ENCODE measurements at places on chromosomes 16 and 17. TPM values are rescaled to one million over a fixed set of nuclear protein-coding genes. Genes with fewer than 3 reads are reported as not detected.
A peak's percentile ranks its signal among the peaks of the same experiment; 100 is the strongest.

DNA sequence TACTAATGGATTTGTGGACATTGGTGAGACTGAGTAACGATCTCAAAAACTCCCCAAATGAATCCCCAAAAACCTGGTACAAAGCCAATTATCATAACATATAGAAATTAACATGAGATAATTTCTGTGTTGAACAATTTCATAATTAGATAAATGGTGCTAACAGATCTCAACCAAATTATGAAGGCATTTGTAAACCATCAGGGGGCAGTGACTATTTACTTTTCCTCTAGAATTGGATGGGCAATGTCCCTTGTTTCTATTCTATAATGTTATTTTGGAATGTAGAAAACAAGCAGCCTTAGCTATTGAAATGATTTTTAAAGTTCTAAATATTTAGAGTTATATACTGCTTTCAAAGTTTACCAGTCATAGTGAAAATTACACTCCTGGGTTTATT lies 57.8 kb downstream of the MYH10 start:
- DNase-seq: no peak
- H3K27ac ChIP-seq: no peak overlapping the region
- H3K4me3 ChIP-seq: no peak overlapping the region

GRCh38 chr17:45298546-45299285 lies 18.1 kb downstream of the MAP3K14 start:
- H3K36me3 ChIP-seq: peaks cover 32% of the 10 kb centered on the region
- no peak overlapping the region for H3K4me3 ChIP-seq
- DNase-seq: no peak
- H3K27me3 ChIP-seq: no peaks in the 10 kb centered on the region

- H3K27ac ChIP-seq: peak overlapping the region; percentile 56
- no peaks in the 10 kb centered on the region for H3K27me3 ChIP-seq
- H3K4me3 ChIP-seq: no peak overlapping the region
- DNase-seq: peak; percentile 74
- no peaks in the 10 kb centered on the region for H3K36me3 ChIP-seq
Observed at GRCh38 chr17:82200743-82201497, 11.7 kb downstream of the CCDC57 start.

DNA sequence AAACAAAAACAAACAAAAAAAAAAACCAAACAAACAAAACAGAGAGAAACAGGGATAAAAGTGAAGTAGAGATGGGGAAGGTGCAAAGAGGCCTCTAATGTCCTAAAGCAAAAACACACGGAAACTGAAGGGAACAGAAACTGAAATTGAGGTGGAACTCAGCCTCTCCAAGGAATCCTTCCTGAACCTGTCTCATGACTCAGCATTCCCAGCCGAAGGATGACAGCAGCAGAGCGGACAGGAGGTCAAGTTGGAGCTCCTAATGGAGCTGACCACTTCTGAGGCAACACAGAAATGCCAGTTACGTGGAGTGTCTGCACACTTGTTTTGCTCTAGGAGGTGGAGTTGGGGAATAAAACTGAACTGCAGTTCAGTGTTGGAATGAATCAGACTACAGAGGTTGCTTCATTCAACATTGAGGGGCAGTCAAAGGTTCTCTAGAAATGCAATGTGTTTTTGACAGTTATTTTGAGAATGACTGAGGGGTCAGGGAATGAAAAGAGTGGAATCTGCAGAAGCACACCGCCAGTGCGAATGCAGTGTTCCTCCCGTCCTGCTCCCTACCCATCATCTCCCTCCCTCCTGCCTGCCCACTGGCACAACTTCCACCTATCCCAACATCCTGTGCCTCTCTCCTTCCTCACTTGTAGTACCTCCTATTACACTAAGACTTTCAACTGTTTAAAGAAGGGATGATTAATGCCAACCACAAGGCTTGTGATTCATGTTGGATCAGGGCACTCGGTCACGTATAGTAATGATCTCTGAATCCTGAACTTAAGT lies 6.3 kb downstream of the UBE2O start:
- H3K27me3 ChIP-seq: no peaks in the 10 kb centered on the region
- H3K36me3 ChIP-seq: peaks cover 6% of the 10 kb centered on the region
- no peak for DNase-seq
- no peak overlapping the region for H3K27ac ChIP-seq
- peaks cover 8% of the 10 kb centered on the region for H3K4me1 ChIP-seq

DNA sequence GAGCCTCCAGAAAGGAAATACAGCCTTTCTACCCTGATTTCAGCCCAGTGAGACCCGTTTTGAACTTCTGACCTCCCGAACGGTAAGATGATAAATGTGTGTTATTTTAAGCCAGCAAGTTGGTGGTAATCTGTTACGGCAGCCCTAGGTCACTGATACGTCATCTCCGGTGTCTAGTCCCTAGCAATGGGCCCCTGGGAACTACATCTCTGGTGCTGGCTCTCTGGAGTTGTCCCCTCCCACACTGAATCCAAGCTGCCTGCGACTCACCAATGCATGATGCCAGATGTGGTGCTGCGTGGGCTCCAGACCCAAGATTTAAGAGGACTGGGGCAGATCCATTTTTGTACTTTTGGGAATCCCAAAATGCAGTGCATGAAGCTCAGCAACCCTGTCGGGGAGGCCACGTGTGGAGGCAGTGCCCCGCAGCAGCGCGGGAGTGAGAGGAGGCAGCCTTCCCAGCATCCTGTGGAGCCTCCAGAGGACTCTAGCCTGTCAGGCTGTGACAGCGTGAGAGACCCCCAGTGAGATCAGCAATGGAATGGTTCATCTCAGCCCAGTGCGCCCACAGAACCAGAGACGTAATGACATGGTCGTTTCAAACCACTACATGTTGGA lies 43.6 kb upstream of the USP7 start:
- H3K4me3 ChIP-seq: no peak overlapping the region
- H3K27ac ChIP-seq: no peak overlapping the region
- no peaks in the 10 kb centered on the region for H3K36me3 ChIP-seq
- no peaks in the 10 kb centered on the region for H3K4me1 ChIP-seq
- peaks cover 35% of the 10 kb centered on the region for H3K27me3 ChIP-seq

PRR11 gene
- 1.1 TPM for total RNA-seq

All from T-cell (primary cell).